Upper lobe of left lung (tissue), 6 donors: ENCODE measurements at places on chromosomes 1 and 21. TPM values are rescaled to one million over a fixed set of nuclear protein-coding genes. Genes with fewer than 3 reads are reported as not detected.

- H3K27ac ChIP-seq: no peak overlapping the region
- H3K4me1 ChIP-seq: peaks cover 6% of the 10 kb centered on the region
- no peak overlapping the region for H3K4me3 ChIP-seq
- no peaks in the 10 kb centered on the region for H3K36me3 ChIP-seq
- no peaks in the 10 kb centered on the region for H3K27me3 ChIP-seq
Observed at GRCh38 chr21:44348861-44349260, 4.6 kb upstream of the TRPM2 start.

- no peak for DNase-seq
- H3K27ac ChIP-seq: no peak overlapping the region
- H3K27me3 ChIP-seq: no peaks in the 10 kb centered on the region
- peaks cover 8% of the 10 kb centered on the region for H3K4me1 ChIP-seq
- H3K4me3 ChIP-seq: no peak overlapping the region
- H3K36me3 ChIP-seq: no peaks in the 10 kb centered on the region
Observed at GRCh38 chr1:6779089-6779805, 6.0 kb upstream of the CAMTA1 start.

DNA sequence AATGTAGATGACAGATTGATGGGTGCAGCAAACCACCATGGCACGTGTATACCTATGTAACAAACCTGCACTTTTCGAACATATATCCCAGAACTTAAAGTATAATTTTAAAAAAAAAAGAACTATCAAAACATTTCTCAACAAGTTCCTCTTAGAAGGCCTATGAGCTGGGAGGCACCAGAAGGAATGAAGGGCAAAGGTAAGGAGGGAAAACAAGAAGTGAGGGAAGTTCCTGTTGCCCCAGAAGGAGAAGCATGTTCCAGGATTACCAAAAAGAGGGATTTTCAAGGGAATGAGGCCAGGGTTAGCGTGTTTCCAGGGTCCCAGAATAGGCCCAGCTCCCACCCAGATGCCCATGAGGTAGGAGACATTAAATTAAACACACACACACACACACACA, 361.0 kb downstream of the SETD4 start:
- no peaks in the 10 kb centered on the region for H3K27me3 ChIP-seq
- H3K4me1 ChIP-seq: peaks cover 7% of the 10 kb centered on the region
- no peak overlapping the region for H3K27ac ChIP-seq
- no peaks in the 10 kb centered on the region for H3K36me3 ChIP-seq

DNA sequence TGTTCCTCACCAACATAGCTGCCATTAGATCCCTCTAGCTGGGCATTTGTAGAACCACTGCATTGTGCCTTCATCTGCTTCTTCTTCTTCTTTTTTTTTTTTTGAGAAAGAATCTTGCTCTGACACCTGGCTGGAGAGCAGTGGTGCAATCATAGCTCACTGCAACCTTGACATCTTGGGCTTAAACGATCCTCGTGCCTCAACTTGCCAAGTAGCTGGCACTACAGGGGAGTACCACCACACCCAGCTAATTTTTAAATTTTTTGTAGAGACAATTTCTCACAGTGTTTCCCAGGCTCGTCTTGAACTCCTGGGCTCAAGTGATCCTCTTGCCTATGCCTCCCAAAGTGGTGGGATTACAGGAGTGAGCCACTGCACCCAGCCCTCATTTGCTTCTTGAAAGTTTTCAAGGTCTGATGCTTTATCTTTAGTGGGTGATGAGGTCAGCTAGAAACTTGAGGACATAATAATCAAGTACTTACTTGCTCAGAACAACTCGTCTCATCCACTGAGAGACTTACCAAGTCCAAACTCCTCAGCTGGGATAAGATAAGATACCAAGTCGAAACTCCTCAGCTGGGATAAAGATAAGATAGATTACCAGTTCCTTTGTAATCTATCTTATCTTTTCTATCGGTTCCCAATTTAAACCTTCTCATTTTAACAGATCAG, 71.5 kb downstream of the MACF1 start:
- peak overlapping the region; percentile 10 for H3K27ac ChIP-seq
- peaks cover 55% of the 10 kb centered on the region for H3K4me1 ChIP-seq
- no peak for DNase-seq
- no peaks in the 10 kb centered on the region for H3K27me3 ChIP-seq
- no peaks in the 10 kb centered on the region for H3K36me3 ChIP-seq
- H3K4me3 ChIP-seq: no peak overlapping the region

DNA sequence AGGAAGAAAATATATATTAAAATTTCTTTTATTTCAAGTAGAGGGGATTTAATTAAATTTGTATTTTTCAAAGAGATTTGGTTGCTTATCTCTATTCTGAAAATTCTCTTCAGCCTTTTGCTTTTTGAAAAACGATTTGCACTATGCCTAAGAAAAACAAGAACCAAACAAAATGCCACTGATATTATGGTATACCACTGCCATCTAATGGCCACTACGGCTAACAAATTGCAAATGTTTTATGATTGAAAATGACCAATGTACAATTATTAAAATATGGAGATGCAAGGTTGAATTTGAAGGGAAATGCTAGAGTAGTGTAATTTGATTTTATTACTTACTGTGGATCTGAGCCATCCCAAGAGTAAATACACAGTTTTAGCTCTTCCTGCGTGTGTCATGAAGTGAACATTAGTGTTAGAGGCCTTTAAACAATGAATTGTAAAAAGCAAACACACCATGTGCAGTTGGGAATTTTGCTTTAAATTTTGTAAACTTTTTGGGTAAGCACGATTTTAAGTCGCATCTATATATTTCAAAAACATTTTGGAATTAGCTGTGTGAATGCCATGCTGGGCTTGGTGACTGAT, 137.4 kb upstream of the USP25 start:
- H3K36me3 ChIP-seq: no peaks in the 10 kb centered on the region
- no peaks in the 10 kb centered on the region for H3K27me3 ChIP-seq
- DNase-seq: no peak
- H3K27ac ChIP-seq: no peak overlapping the region
- H3K4me3 ChIP-seq: no peak overlapping the region

GRCh38 chr1:43446881-43447835, 6.6 kb downstream of the HYI start:
- H3K36me3 ChIP-seq: peaks cover 100% of the 10 kb centered on the region
- H3K4me3 ChIP-seq: no peak overlapping the region
- no peaks in the 10 kb centered on the region for H3K4me1 ChIP-seq
- H3K27me3 ChIP-seq: no peaks in the 10 kb centered on the region
- no peak overlapping the region for H3K27ac ChIP-seq

- H3K27ac ChIP-seq: no peak overlapping the region
- no peak for DNase-seq
- no peaks in the 10 kb centered on the region for H3K27me3 ChIP-seq
- no peaks in the 10 kb centered on the region for H3K4me1 ChIP-seq
- no peaks in the 10 kb centered on the region for H3K36me3 ChIP-seq
Observed at GRCh38 chr1:101843160-101843559, 153.6 kb downstream of the OLFM3 start.

GRCh38 chr1:50279622-50280330, 143.5 kb downstream of the DMRTA2 start:
- no peaks in the 10 kb centered on the region for H3K4me1 ChIP-seq
- no peak overlapping the region for H3K27ac ChIP-seq
- no peak for DNase-seq
- no peak overlapping the region for H3K4me3 ChIP-seq

GRCh38 chr1:62198781-62199125, 4.1 kb downstream of the L1TD1 start:
- H3K4me1 ChIP-seq: no peaks in the 10 kb centered on the region
- no peaks in the 10 kb centered on the region for H3K27me3 ChIP-seq
- H3K4me3 ChIP-seq: no peak overlapping the region
- no peak overlapping the region for H3K27ac ChIP-seq
- no peak for DNase-seq

Gene ERVH48-1
- total RNA-seq: not detected

Gene MTARC2
- total RNA-seq: 125 TPM

Gene HIVEP3
- total RNA-seq: 10.6 TPM

Gene CTSE
- total RNA-seq: 95.8 TPM

Gene TRIM67
- not detected for total RNA-seq
